CD4-positive, alpha-beta T cell treated with Interleukin-21 for 1 hour (primary cell): ENCODE measurements at places on chromosomes 7 and 10.

DNA sequence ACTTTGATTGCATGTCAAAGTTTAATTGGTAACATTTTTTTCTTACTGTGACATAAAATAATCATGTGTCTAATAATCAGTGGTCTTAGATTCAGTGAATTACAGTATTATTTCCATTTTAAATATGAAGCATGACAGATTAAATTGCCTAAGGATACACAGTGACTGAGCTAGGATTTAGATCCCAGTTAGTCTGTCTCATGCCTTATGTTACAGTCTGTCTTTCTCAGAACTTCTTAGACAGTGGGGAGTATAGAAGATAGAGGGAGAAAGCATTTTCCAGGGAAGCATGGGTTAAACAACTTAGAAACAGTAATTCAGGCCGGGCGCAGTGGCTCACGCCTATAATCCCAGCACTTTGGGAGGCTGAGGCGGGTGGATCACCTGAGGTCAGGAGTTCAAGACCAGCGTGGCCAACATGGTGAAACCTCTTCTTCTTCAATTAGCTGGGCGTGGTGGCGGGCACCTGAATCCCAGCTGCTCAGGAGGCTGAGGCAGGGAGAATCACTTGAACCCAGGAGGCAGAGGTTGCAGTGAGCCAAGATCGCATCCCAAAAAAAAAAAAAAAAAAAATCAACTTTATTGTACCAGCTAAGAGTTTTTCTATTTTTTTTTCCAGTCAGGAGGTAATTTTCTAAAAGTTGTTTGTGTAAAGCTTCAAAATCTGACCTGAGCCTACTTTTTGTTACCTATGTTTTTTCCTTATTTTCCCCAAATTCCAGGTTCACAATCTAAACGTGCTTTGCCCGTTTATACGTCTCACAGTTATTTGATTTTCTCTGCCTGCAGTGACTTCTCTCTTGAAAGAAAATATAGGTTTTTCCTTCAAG is 3.3 kb downstream of the CASD1 start:
- no peak for DNase-seq

GRCh38 chr10:10363217-10363616 is 654.5 kb upstream of the CELF2 start:
- no peak for DNase-seq

GRCh38 chr10:88415533-88416130 is 167.5 kb downstream of the RNLS start:
- no peak for DNase-seq

GRCh38 chr10:16519908-16520861 is 1.5 kb downstream of the C1QL3 start:
- DNase-seq, result no peak

GRCh38 chr7:51785171-51785570 is 468.6 kb upstream of the COBL start:
- no peak for DNase-seq
